ENCODE measurements at places on chromosomes 4 and X.

- no peak for DNase-seq
Observed at GRCh38 chr4:4759883-4760282, 99.6 kb upstream of the MSX1 start.

DNA sequence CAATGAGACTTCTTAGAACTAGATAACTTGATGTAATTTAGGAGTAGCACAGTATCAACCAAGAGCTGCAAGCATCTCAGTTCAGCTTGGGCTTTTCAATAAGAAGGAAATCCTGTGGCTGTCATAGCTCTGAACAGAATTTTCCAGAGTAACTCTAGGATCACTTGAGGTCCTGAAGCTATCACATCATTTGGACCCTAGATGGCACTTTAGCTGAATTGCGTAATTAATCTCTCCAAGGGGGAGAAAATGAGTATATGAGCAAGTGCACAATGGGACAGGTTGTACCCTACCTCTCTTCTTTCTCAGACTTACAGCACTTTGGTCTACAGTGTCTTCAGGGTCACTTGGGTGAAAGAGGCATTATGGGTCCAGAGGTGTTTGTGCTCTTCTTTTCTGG is 45.2 kb downstream of the SLC4A4 start:
- no peak for DNase-seq

DNA sequence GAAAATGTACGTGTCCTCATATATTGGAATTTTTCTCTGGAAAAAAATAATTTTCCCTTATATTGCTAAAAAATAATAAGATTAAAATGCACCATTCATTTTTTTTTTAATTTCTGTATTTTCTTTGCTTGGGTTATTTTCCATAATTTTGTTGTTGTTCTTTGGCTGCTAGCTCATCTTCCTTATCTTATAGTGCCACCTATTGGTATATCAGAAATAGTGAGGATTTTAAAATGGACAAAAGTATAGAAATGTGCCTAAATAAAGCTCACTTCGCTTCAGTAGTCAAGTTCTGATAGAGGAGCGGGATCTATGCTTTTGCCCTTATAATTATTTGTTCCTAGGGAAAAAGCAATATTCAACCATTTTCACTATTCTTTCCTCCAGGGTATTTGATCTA is 134.8 kb downstream of the NAP1L3 start:
- no peak for DNase-seq

GRCh38 chr4:3816256-3816825 is 50.2 kb downstream of the ADRA2C start:
- DNase-seq, result no peak

DNA sequence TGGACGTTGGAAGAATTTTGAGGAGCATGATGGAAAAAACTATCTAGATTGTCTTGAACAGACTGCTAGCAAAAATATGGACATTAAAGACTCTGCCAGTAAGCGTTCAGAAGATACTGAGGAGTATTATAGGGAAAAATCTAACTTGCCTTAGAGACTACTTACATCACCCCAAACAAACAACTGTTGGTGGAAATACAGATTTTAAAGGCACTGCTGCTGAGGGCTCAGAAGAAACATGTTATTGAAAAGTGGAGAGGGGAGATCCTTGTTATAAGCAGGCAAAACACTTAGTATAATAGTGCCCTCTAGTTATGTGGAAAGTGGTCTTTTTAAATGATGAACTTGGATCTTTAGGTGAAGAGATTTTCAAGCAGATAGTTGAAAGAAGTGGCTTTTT is 29.2 kb downstream of the MAD2L1 start:
- DNase-seq, result no peak

Data from stimulated activated CD4-positive, alpha-beta T cell treated with anti-CD3 and anti-CD28 coated beads, Interleukin-1b, Interleukin-23, amount 100 ng/mL, for 1 hour (primary cell).